ENCODE measurements at places on chromosomes 13 and 19.

DNA sequence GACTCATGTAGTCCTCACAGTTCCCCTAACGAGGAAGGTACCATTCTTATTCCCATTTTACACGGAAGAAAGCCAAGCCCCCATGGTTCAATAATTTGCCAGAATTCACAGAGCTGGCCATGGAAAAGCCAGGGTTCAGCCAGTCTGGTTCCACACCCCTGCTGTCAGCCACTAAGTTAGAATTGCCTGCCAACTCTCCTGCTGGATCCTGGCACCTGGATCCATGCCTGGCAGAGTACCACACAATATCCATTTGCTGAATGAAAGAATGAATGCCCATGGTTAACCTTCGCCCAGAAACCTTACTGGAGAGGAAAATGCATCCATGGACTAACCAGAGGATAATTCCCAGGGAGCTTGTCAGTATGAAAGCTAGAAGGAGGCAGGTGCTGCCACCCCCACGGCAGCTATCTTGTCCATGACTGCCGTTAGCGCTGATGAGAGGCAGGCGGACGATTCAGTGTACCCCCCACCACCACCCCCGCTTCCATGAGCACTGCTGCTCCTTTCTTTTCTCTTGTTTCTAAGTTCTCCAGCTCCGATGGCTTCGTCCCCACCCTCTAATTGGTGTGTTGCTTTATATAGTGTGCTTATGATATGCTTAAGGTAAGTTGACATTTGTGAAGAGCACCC lies 114.5 kb downstream of the SLC7A1 start:
- DNase-seq = no peak

DNA sequence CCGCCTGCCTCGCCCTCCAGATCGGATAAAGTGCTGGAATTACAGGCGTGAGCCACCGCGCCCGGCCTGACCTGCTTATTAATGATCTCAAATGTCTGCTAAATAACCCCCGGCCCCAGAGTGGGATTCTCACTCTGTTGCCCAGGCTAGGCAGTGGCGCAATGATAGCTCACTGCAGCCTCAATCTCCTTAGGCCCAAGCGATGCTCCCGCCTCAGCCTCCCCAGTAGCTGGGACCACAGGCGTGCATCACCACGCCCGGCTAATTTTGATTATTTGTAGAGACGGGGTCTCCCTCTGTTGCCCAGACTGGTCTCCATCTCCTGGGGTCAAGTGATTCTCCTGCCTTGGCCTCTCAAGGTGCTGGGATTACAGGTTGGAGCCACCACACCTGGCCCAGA lies 626 bp upstream of the ATP5F1D start:
- DNase-seq = no peak

GRCh38 chr19:35202722-35203688 lies 25.5 kb downstream of the FAM187B start:
- DNase-seq = no peak

DNA sequence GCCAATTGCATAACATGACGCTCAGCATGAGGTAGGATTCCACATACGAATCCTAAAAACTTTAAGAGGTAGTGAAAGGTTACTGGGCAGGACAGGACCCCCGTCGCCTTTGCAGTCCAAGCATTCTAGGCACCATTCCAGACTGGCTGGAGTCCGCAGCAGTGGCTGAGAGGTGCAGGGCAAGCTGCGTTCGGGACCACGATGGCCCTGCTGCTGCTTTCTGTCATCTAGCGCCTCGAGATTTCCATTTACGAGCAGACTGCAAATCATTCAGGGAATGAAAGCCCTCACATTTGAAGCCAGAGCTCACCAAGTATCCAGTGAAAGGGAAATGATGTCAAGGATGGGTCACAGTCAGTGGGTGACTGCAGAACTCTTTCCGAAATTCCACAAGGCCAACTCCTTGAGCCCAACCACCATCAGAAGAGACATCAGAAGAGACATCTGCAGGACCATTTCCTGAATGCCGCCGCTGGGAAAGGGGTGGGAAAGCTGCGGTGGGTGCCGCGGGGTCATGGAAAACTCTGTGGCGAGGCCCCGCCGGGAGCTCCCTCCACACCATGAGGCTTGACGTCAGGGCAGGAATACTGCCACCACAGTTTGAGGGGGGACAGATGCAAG lies 88.3 kb downstream of the COL4A1 start:
- peak; percentile 64 for DNase-seq

- DNase-seq = peak; percentile 34
Measured at GRCh38 chr13:76012091-76012721, 376.1 kb downstream of the LMO7 start.

DNA sequence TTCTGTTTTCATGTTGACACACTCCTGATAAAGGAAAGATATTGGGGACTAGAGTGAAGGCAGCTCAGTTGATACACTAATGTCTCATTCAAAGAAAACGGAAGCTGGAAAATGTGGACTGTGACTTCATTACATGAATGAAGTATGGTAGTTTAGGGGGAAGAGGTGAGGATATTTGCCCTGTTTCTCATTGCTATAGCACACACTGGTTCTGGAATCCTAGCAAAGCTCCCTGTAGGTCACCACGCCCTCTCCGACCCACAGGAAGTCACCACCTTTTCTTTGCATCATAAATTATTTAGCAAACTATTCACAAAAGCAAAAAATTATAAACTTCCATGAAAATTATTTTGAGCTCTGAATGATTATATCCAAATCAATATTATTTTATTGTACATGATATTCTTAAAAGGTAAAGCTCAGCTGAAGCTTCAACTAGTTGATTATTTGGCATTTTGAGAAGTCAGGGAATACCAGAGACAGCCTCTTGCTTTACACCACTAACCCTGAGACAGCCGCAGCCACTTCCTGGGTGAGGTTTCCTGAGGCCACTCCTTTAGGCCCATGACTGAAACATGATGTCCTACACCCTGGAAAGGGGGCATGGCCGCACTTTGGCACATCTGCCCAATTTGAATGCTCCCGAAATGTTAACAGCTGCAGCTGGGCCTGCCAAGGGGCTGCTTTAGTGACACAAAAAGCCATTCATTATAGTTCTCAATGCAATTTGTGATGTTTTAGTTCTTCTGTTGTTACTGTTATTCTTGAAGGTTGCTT lies 50.0 kb upstream of the WDFY2 start:
- DNase-seq = peak; percentile 53

GRCh38 chr13:26222520-26223046 lies 469 bp upstream of the RNF6 start:
- DNase-seq = no peak

DNA sequence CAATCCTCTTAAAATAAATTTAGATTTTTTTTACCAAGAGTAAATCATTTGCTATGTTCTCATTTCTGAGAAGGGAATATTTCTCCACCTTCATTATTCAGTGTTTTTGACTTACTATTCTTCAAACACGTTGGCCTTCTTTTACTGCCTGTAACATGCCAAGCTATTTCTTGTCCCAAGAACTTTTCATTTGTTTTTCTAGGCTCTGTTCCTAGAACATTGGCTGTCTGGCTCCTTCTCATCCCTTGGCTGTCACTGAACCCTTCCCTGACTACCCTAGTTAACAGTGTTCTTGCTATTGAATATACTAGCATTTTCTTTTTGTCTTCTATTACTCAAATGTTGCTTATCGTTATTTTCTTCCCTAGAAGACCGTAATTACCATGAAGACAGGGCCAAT lies 248.1 kb downstream of the ITGBL1 start:
- DNase-seq = no peak

DNA sequence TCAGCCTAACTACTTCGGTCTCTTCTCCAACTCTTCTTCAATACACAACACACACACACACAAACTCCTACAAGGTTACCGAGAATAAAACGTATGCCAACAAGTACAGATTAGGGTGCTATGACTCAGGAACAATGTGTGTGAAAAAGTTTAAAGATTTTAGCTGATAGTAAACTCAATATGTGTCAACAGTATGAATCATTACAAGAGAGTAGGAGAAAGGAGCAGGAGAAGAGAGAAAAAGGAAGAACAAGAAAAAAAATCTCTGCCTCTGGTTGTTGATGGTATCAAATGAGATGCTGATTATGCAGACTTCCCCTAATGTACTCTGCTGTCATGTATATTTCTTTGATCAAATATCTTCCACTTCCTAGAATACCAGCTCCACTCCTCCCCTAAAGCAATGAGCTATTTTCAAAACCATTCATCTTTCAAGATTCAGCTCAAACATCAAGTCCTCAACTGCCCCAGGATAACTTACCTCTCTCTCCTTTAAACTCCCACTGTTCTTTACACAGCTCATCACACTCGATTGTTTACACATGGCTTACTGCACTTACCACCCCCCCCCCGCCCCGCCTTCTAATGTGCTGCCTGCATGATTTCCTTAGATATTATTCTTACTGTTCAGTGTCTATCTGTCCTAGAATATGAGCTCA lies 95.6 kb downstream of the FAM216B start:
- DNase-seq = no peak

- no peak for DNase-seq
Measured at GRCh38 chr19:45336696-45337251, 3.8 kb upstream of the KLC3 start.

DNA sequence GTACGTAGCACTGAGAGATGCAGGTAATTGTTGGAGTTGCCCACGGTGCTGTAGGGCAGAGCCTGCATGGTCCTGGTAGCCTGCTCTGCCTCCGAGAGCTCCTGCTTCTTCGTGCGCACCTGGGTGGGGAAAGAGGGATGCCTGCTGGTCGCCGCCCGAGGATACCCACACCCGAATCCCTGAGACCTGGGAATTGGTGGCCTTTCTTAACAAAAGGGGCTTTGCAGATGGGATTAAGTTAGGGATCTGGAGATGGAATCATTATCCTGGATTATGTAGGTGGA lies 9.4 kb downstream of the C3 start:
- DNase-seq = no peak
